ENCODE measurements at places on chromosomes 11 and 22.
A peak's percentile ranks its signal among the peaks of the same experiment; 100 is the strongest.

DNA sequence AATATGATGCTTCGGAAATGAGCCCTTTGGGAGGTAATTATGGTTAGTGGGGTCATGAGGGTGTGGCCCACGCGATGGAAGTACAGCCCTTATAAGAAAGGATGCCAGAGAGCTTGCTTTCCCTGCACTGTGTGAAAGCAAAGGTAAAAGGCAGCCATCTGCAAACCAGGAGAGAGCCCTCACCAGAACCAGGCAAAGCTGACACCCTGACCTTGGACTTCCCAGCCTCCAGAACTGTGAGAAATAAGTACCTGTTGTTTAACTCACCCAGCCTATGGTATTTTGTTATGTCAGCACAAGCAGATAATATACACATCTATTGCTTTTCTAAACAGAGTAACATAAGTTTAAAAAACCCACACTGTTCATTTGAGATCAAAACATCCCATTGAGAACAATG is 50.7 kb downstream of the SYN3 start:
- no peak for DNase-seq

DNA sequence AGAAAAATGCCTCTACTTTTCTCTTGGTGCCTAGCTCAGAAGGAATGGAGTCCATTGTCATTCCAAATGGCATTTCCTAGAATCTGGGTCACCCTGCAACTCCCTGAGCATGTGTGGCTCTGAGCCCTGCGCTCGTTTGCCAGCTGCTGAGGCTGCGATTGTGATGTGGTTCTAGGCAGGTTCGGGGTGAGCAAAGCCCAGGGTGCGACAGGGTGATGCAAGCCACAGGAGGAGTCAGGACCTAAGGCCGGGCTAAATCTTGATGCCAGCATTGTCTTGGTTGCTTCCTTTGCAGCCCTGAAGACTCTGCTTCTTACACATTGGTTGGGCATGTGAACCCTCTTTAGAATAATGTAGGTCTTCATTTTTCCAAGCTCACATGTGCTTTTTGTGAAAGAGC is 131.0 kb downstream of the MORC2 start:
- DNase-seq = no peak

DNA sequence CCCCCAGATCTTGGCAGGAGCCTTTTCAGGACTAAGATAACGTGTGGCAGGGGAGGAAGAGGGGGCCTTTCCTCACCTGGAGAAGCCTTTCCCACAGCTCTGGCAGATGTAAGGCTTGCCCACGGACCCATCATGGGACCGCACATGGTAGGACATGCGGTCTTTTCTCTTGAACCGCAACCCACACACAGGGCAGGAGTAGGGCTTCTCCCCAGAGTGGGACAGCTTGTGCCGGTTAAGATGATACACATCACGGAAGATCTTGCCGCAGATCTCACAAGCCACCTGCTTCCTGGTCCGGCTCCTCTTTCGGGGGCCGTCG is 1.9 kb downstream of the PATZ1 start:
- DNase-seq = no peak

- DNase-seq = peak; percentile 52
Measured at GRCh38 chr11:79440571-79441460, at the start of gene TENM4. TSS of gene TENM4 (minus strand) at chr11:79441030. CDS start at chr11:79069944, 371,086 bp downstream.

GRCh38 chr11:102604875-102605274 is 20.3 kb downstream of the MMP20 start:
- no peak for DNase-seq

- DNase-seq = no peak
Measured at GRCh38 chr11:9203691-9204311, 61.3 kb downstream of the DENND5A start.

GRCh38 chr22:26079009-26079408 is 90.3 kb upstream of the SEZ6L start:
- no peak for DNase-seq

DNA sequence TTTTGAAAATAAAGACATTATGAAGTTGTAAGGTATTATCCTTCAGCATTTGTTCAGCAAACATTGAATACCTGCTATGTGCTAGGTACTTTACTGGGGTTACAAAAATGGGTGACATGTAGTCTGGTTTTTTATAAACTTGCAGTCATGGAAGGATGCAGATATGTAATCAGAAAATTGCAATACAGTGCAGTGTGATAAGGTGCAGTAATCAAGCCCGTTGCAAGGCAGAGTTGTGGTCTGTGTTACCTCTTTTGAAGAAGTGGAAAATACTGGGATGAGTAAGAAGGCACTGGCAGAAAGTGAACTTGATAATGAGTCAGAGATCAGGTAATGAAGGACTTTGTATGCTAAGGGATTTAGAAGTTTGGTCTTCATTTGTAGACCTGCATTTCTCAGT is 8.1 kb downstream of the FBXO7 start:
- no peak for DNase-seq

GRCh38 chr11:9678576-9678975 is 14.7 kb downstream of the SWAP70 start:
- no peak for DNase-seq

- no peak for DNase-seq
Measured at GRCh38 chr11:118221419-118221818, 3.4 kb downstream of the JAML start.

- DNase-seq = no peak
Measured at GRCh38 chr11:33273656-33274055, 16.5 kb downstream of the HIPK3 start.

DNA sequence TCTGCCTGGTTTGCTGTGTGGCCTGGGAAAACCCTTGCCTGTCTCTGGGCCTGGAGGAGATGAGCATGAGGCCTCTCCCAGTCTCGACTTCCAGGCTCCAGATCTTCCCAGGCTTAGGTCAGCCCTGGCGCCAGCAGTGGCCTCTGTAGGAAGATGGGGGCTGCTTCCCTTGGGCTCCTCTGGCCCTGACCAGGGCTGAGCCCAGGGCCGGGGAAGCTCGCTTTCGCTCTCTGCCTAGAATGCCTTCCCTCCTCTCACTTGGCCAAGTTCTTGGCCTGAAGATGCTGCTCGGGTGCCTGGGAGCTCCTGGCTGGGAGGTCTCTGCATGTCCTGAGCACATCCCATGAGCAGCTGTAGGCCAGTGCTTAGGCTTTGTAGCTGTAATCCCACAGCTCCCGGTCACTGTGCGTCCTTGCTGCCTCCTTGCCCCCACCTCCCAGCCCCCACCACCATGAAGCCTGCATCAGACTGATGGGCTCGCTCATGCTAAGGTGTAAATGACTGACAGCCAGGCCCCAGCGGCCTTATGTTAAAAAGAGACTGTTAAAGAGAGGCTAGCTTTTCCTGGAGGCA is 25.5 kb downstream of the SHISAL1 start:
- DNase-seq = no peak

- DNase-seq = no peak
Measured at GRCh38 chr11:20364341-20364792, 853 bp downstream of the HTATIP2 start.

DNA sequence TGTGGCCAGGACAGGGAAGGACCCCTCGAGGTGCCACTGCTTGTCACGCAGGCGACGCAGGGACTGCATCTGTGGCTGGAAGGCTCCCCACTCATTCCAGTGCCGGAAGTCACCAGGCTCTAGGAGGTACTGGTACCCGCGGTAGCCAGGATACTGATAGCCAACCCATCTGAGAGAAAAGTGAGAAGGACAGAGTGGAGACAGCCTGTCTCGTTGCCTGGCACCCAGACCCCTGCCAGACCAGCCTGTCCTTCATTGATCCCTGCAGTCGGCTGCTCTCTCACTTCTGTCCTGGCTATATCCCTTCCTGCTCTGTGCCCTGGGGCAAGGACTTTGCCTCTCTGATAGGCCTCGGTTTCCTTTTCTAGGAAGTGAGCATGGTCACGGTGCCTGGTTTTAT is 9.6 kb upstream of the TPST2 start:
- no peak for DNase-seq

- peak; percentile 31 for DNase-seq
Measured at GRCh38 chr11:60634126-60634525, 65.3 kb upstream of the MS4A8 start.

- DNase-seq = no peak
Measured at GRCh38 chr11:83159902-83160865, 3.3 kb downstream of the PCF11 start.

Measured in GM13976 (cell line).